Endodermal cell (in vitro differentiated cells): ENCODE measurements at places on chromosomes 7 and 10. TPM values are rescaled to one million over a fixed set of nuclear protein-coding genes. Genes with fewer than 3 reads are reported as not detected.

PLAU gene
- total RNA-seq: 2.7 and 3.4 TPM in 2 replicates

FFAR4 gene
- total RNA-seq: not detected in 2 replicates

DNAH11 gene
- total RNA-seq: 0.80 to 28.5 TPM (median 0.99 TPM) in 3 replicates

PRKAR2B gene
- total RNA-seq: 5.7 to 10.2 TPM (median 10.0 TPM) in 3 replicates

MACC1 gene
- 1.4 and 2.8 TPM in 2 replicates for total RNA-seq

AMZ1 gene
- total RNA-seq: 0.66 to 0.76 TPM (median 0.68 TPM) in 3 replicates

CACNB2 gene
- total RNA-seq: 2.7 and 4.6 TPM in 2 replicates

VOPP1 gene
- 46.4 and 48.8 TPM in 2 replicates for total RNA-seq

GRCh38 chr10:131288648-131289047 lies 22.9 kb downstream of the TCERG1L start:
- no peak overlapping the region for H3K27ac ChIP-seq
- H3K27me3 ChIP-seq: no peaks in the 10 kb centered on the region

DNA sequence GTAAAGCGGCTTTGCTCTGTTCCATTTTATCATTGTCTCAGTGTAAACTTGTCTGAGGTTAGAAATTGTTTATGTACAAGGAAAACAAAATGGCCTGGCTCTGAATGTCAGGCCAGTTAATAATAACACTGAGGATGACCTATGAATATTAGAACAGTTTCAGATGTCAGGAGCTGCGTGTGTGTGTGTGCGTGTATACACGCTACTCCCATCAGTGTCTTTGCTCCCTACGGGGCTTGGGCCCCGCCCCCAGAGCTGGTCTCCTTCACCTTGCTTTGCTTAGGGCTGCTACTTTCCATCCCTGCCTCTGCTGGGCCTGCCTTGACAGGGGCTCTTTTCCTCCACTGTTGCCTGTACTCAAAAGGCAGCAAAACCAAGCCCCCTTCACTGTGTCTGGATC lies 142.3 kb upstream of the BET1 start:
- DNase-seq: peak; percentile 57
- no peaks in the 10 kb centered on the region for H3K27me3 ChIP-seq
- H3K36me3 ChIP-seq: no peaks in the 10 kb centered on the region
- H3K4me3 ChIP-seq: no peak overlapping the region

DNA sequence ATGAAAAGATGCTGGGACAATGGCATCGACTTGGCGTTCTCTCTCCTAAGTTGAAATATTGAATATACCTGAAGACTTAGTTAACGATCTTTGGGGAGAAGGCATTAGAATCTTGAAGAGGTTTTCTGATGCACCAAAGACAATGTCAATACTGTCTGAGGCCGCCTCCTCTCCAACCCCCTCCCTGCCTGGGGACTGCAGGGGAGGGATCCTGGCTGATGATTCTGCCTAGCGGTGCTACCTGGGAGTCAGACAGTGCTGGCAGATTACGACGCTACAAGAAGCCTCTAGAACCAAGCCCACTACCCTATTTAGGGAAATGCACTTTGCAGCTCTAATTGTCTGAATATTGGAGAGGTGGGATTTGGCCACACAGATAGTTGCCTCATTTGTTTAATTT lies 145.6 kb upstream of the HABP2 start:
- DNase-seq: no peak
- peaks cover 12% of the 10 kb centered on the region for H3K27me3 ChIP-seq
- H3K4me3 ChIP-seq: no peak overlapping the region
- peaks cover 18% of the 10 kb centered on the region for H3K4me1 ChIP-seq
- H3K36me3 ChIP-seq: no peaks in the 10 kb centered on the region

- no peak overlapping the region for H3K4me3 ChIP-seq
- peak; percentile 22 for DNase-seq
- peaks cover 17% of the 10 kb centered on the region for H3K4me1 ChIP-seq
Observed at GRCh38 chr10:113103131-113103840, 153.2 kb downstream of the TCF7L2 start.

DNA sequence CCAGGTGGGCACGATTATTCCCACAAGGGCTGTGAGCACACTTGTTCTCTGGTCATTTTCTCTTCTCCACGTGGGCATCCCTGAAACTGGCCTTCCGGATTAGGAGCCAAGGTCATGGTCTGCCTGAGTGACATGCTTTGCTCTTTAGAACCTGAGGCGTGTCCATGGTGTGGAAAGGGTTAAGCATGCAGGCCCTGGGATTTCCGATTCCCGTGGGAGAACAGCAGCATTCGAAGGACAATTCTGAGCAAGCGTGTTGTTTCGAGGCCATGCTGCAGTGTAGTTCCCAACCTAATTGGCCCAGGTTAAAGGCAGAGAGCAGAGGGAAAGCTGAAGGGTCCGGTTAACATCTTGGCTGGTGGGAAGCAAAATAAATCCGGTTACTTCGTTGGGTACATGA lies 245.9 kb downstream of the SKAP2 start:
- no peaks in the 10 kb centered on the region for H3K36me3 ChIP-seq
- H3K27me3 ChIP-seq: no peaks in the 10 kb centered on the region
- H3K4me1 ChIP-seq: no peaks in the 10 kb centered on the region
- DNase-seq: no peak

DNA sequence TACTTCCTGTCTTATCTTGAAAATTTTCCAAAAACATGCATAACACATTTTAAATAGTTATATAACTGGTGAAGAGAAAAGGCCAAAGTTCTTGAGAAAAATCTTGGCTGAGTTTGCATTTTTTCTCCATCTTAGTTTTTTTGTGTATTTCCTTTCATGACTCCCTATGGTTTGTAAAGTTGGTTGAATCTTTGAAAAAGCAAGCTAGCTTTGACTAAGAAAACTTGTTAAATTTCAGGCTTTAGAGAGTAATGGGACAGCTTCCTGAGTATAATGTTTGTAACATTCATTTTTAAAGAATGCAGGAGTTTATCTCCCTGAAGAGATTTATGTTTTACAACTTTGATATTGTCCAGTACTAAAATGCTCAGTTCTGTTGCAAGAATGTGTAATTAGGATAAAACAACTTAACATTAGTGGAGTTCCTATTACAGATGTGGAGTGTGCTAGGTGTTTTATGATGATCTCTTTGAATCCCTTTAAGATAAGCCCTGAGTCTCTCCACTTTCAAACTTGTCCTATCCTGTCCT lies 11.1 kb upstream of the HERPUD2 start:
- no peaks in the 10 kb centered on the region for H3K4me1 ChIP-seq
- no peak for DNase-seq
- H3K36me3 ChIP-seq: no peaks in the 10 kb centered on the region

- peaks cover 59% of the 10 kb centered on the region for H3K36me3 ChIP-seq
- H3K27ac ChIP-seq: no peak overlapping the region
- peak overlapping the region; percentile 85 for H3K4me3 ChIP-seq
Observed at GRCh38 chr10:101772017-101772894, 3.7 kb downstream of the FGF8 start.

GRCh38 chr10:21953585-21954057 lies 49.9 kb downstream of the DNAJC1 start:
- no peaks in the 10 kb centered on the region for H3K27me3 ChIP-seq
- H3K4me1 ChIP-seq: no peaks in the 10 kb centered on the region
- H3K4me3 ChIP-seq: no peak overlapping the region
- H3K36me3 ChIP-seq: no peaks in the 10 kb centered on the region

- peak overlapping the region; percentile 40 for H3K4me3 ChIP-seq
- no peaks in the 10 kb centered on the region for H3K36me3 ChIP-seq
- H3K4me1 ChIP-seq: no peaks in the 10 kb centered on the region
- H3K27me3 ChIP-seq: peaks cover 20% of the 10 kb centered on the region
Observed at GRCh38 chr10:27319752-27320431, 79.3 kb upstream of the ACBD5 start.

DNA sequence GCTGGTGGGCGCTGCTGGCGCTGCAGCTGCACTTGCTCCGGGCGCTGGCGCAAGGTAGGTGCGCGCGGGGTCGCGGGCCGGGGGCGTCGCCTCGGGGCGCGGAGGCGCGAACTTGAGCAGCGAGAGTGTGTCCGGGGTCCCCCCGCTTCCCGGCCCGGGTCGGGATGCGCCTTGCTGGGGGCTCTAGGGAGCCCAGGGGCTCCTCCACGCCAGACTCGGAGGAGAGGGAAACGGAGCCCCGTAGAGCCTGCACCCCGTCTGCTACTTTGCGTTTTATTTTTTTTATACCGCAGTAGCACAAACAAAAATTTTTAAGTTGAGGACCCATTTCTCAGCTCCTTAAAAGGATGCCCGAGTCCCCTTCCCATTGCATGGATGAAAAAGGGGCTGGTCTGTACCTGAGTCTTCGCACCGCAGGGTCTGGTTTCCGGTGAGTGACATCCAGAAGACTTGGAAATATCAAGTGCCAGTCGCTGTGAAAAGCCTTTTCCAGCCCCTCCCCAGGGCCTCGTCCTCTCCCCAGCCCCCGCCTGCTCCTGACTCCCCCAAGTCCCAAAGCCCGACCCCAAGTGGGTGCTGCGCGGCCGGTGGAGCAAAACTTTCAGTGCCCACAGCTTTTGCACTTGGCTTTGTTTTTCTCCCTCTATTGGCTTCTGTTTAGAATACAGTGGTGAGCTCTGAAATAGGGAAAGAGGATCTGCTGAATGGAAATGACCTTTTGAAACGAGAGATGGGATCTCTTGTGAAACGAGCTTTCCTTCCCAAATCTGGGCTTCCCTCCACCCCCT lies 973 bp downstream of the SDK1 start:
- H3K4me3 ChIP-seq: peak overlapping the region; percentile 90
- DNase-seq: peak; percentile 74
- no peaks in the 10 kb centered on the region for H3K36me3 ChIP-seq
- H3K4me1 ChIP-seq: no peaks in the 10 kb centered on the region
